ENCODE measurements at places on chromosomes 5 and 9. TPM values are rescaled to one million over a fixed set of nuclear protein-coding genes. Genes with fewer than 3 reads are reported as not detected.
A peak's percentile ranks its signal among the peaks of the same experiment; 100 is the strongest.

DNA sequence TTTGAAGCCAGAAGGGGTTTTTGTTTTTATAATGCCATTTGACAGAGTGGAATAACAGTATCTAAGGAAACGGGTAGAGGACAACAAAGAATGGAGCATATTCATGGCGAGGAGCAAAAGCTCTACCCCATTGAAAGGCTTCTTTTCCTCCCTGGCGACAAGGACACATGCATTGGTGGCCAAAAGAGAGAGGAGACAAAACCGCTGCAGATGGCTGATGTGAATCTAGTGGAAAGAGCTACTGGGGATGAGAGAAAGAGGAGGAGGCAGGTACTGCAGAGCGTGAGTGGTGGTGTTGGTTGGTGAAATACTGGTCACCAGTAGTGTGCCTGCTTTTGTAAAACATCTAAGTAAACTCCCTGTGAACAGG is 491 bp downstream of the APC start:
- H3K4me1 ChIP-seq = peaks cover 27% of the 10 kb centered on the region
- H3K27me3 ChIP-seq = no peaks in the 10 kb centered on the region
- DNase-seq = no peak
- peak overlapping the region; percentile 72 for H3K4me3 ChIP-seq
- H3K27ac ChIP-seq = peak overlapping the region; percentile 71
- H3K36me3 ChIP-seq = no peaks in the 10 kb centered on the region

Gene PCDHB12
- 0.52 TPM for total RNA-seq

DNA sequence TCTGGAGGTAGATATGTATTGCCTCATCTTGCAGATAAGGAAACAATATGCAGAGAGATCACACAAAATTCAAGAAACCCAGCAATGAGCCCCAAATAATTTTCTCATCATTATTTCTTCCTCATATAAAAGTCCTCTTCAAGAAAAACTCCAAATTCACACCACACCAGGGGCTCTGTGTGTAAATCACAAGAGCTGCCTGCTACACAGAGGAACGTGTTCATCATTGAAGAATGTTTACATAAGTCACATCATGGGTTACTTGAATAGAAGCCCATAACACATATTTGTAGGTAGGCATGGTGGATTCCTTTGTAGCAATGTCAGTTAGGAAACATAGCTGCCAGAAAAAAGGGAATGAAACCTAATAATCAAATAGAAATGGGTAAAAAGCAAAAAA is 308.1 kb upstream of the TLE4 start:
- DNase-seq = no peak
- H3K36me3 ChIP-seq = no peaks in the 10 kb centered on the region
- H3K4me1 ChIP-seq = no peaks in the 10 kb centered on the region
- no peaks in the 10 kb centered on the region for H3K27me3 ChIP-seq
- no peak overlapping the region for H3K27ac ChIP-seq

- H3K4me1 ChIP-seq = peaks cover 13% of the 10 kb centered on the region
- no peak overlapping the region for H3K4me3 ChIP-seq
- H3K27ac ChIP-seq = peak overlapping the region; percentile 45
- no peaks in the 10 kb centered on the region for H3K36me3 ChIP-seq
Measured at GRCh38 chr5:132770476-132771159, 6.4 kb downstream of the SEPTIN8 start.

Gene FBP1
- 0.46 TPM for total RNA-seq

Gene OR1L4
- not detected for total RNA-seq

Gene OTULINL
- total RNA-seq = 0.94 TPM

Data from gastrocnemius medialis (tissue), 4 donors.